ENCODE measurements at places on chromosomes 1 and 21.

- peak; percentile 39 for DNase-seq
Observed at GRCh38 chr1:229131243-229132105, 139.4 kb upstream of the RAB4A start.

DNA sequence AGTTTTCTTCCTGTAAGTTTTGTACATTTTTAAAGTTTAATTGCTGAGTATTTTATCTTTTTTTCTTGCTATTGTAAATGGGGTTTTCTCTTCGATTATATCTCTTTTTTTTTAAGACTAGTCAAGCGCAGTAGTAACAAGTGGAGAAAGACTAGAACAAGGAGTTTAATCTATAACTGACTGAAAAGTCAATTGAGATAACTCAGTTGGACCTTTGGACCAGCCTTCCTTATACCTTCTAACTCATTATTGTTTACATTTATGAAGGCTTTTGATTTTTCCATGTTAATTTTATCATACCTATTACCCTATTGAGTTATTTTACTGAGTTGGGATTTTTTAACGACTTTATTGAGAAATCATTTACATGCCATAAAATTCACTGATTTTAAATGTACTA lies 81.2 kb downstream of the SMYD3 start:
- no peak for DNase-seq

DNA sequence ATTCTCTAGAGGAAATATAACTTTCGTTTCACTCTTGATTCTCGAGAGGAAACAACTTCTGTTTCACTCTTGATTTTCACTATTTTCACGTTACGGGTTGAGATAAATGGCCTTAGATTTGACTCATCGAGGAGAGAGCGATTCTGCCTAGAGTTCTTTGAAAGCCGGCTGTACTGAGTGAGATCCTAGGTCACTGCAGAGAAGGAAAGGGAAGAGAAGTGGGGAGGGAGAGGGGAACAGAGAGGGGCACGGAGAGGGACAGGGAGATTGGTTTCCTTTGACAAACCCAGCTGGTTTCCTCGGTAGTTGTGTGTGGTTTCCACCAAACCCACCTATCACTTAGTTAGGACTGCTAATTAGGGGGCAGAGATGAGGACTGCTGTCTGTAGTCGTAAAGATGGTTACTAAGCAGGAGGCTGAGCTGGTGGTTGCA lies 21.6 kb upstream of the GPR137B start:
- DNase-seq, result no peak

- DNase-seq, result no peak
Observed at GRCh38 chr1:2891923-2892448, 90.5 kb upstream of the TTC34 start.

DNA sequence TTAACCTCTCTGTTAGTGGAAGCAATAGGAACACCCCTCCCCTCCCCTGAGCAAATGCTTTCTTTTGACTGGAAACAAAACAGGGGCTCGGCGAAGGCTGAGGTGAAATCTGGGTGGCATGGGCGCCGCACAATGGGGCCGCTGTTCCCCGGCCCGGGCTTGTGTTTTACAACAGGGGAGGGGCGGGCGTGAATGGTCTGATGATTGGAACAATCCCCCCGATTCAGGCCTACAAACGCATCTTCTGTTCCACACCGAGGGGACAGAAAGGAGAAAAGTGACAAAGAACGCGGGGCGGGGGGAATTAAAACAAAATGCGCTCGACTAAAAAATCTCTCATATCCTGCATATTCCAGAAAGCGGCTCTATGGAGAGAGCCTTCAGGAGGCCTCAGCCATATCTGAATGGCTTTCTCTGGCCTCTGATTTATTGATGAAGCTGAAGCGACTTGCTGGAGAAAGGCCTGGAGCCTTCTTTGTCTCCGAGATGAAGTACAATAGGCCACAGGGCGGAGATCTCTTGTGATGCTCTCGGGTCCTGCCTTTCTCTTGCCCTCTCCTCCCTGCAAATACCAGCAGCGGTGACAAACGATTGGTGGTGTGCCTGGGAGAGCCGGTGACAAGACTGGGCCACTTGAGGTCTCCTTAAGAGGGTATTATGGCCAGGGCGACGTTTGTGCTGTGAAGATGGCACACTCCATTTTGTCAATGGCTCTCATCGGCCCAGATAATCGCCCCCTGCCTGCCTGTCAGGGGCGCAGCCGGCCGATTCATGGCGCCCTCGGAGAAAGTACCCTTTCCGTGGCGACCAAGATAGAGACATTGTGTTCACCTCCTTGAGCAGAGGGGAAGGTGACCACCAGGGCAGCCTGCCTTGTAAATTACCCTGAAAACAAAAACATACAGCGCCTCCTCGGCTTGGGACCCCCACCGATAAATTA lies 47.1 kb upstream of the OLIG2 start:
- DNase-seq, result no peak

DNA sequence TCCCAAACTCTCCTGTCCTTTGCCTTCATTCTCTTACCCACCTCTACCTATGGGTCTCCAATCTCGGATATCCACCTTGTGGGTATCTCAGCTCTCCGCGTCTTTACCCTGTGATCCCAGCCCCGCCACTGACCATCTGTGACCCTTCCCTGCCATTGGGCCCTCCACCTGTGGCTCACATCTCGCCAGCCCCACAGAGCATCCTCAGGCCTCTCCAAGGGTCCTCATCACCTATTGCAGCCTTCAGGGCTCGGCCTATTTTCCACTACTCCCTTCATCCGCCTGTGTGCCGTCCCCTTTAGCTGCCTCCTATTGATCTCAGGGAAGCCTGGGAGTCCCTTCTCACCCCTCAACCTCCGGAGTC lies 11.1 kb downstream of the BCAN start:
- no peak for DNase-seq

Data from NCI-H1048 (cell line).